ENCODE measurements at places on chromosomes 12 and 14.

DNA sequence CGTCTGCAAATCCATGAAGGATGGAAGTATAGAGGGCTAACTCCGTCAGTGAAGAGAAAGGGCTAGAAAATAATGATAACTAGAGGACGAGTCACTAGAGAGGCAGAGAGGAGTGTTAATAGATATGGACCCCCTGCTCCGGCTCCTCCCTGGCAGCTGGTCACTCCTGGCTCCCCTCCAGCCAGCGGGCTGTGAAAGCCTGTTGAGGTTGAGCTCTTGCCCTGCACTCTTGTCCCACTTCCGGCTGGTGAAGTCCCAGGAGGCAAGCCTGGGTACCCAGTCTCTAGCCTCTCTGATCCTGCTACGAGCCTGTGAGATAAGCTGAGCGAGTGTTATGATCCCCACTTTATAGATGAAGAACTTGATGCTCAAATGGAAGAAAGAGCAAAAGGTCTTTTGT is 90.3 kb downstream of the RFX4 start:
- no peak for DNase-seq

DNA sequence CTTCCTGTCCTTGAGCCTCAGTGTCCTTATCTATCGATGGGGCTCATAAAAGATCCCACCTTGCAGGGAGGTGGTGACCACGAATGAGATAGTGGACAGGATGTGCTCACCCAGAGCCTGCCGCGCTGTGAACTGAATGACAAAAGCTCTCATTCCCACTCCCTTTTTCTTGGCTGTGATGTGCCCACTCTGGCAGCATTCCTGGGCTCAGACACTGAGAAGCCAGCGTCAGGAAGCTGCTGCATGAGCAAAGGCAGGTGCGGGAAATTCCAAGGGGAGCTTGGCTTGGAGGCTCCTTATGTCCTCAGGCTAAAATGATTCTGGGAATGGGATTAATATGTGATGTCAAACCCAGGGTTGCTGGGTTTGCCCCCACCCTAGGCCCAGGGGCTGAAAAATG is 61.6 kb downstream of the EFCAB11 start:
- no peak for DNase-seq

- no peak for DNase-seq
These were observed 8.4 kb downstream of the PAPLN start for GRCh38 chr14:73245480-73246325.

- DNase-seq = peak; percentile 36
These were observed 10.0 kb downstream of the TUBA1B start for GRCh38 chr12:49121047-49121696.

- DNase-seq = no peak
These were observed 379.6 kb downstream of the FLRT2 start for GRCh38 chr14:85909581-85909980.

DNA sequence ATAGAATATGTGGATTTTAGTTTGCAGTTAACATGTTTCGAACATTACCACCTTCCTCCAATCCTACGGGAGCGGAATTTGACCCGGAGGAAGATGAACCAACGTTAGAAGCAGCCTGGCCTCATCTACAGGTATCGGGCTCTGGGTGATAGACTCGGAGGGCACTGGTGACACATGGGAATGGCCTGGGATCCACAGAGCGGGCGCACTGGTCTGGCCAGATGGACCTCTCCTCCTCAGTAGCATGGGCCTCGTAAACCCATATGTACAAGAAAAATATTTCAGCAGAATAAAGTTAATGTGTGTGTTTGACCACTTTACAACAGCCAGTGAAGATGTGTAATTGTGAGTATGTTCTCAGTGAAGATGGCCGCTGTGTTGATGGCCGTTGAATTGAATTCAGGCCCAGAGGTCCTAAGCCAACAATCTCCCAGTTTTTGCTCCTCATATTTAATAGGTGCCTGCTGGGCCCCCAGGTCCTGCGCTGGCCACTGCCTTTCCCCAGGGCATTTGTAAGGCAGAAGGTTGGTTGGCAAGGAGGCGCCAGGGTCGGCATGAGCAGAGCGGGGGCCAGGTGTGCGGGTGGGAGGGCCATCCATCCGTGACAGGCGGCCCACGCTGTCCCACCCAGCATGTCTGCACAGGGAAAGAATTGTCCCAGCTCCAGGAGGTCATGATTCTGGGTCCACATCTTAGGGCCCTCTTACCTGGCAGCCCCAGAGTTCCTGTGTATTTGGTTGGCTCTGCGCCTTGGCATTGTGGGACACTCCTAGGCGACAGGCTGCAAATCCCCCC is 82.0 kb upstream of the DYNC1H1 start:
- no peak for DNase-seq

Measured in neuronal stem cell (in vitro differentiated cells).